ENCODE measurements at places on chromosomes 4 and X. TPM values are rescaled to one million over a fixed set of nuclear protein-coding genes. Genes with fewer than 3 reads are reported as not detected.

RPS6KA6 gene
- 2.7 TPM for total RNA-seq

CPZ gene
- total RNA-seq: 7.0 TPM

DUX4 gene
- not detected for total RNA-seq

YY2 gene
- 2.1 TPM for total RNA-seq

OTUD4 gene
- 64.5 TPM for total RNA-seq

FAAH2 gene
- total RNA-seq: 1.4 TPM

NXF2B gene
- not detected for total RNA-seq

NKAP gene
- total RNA-seq: 9.6 TPM

MAGEE2 gene
- 0.53 TPM for total RNA-seq

FAM184B gene
- total RNA-seq: not detected

TMEM35A gene
- total RNA-seq: 2.3 TPM

PLK4 gene
- 1.7 TPM for total RNA-seq

GPRASP1 gene
- total RNA-seq: 26.7 TPM

DMRTC1 gene
- total RNA-seq: not detected

MAGEB5 gene
- not detected for total RNA-seq

RHOXF1 gene
- total RNA-seq: 0.67 TPM

SFRP2 gene
- 126 TPM for total RNA-seq

KCNIP4 gene
- total RNA-seq: not detected

- no peak for DNase-seq
These were observed 39.0 kb upstream of the RASL11B start for GRCh38 chr4:52822972-52823701.

DNA sequence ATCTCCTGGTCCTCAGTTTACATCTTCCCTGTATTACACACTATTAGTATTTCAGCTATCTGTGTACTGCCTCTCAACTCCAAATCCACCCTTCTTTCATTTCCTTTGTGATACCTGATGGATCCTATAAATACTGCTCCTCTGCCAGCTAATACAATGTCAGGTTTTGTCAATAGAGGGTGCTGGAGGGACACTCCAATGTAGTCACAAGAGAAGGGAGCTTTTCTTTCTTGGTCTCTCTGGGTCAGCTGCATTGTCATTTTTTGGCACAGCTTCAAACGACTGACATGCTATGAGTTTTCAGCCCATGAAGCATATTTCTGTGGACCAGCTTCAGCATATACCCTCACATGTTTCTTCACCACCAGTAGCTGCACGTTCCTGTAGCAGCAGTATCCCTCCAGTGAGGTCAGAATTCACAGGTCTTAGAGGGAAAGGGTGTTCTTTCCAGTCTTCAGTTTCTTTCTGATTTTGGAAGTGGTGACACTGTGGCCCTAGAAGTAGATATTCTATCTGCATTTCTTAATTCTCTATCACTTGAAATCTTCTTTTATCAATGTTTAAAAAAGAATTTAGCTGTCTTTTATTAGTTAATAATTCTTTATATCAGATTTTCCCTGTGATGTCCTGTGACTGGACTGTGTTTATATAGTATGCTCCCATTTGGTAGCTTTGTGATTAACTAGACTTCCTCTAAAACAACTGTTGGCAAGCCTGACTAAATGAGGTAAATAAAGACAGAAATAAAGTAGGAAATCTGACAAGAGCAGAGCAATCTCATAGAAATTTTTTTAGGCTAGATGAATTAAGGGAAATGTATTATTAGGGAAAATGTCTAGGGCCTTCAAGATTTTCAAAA is 60.6 kb downstream of the GABRA2 start:
- no peak for DNase-seq

- DNase-seq: no peak
These were observed 13.8 kb downstream of the MOB1B start for GRCh38 chr4:70915874-70916559.

DNA sequence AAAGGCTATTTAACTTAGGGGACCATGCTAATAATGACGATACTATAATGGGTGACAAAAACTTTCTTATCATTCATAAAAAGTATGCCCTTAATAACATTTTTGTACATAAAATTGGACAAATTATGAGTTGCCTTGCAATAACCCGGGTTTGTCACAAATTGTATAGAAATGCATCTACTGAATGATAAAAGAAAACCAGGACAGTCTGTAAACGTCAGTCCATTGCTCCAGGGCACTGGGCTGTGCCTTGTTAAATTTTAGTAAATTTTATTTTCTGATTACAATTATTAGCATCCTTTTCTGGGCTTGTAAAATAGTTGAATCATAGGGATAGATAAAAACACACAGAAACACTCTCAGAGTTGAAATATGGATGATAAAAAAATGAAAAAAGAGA is 778.3 kb downstream of the RAPGEF2 start:
- no peak for DNase-seq

DNA sequence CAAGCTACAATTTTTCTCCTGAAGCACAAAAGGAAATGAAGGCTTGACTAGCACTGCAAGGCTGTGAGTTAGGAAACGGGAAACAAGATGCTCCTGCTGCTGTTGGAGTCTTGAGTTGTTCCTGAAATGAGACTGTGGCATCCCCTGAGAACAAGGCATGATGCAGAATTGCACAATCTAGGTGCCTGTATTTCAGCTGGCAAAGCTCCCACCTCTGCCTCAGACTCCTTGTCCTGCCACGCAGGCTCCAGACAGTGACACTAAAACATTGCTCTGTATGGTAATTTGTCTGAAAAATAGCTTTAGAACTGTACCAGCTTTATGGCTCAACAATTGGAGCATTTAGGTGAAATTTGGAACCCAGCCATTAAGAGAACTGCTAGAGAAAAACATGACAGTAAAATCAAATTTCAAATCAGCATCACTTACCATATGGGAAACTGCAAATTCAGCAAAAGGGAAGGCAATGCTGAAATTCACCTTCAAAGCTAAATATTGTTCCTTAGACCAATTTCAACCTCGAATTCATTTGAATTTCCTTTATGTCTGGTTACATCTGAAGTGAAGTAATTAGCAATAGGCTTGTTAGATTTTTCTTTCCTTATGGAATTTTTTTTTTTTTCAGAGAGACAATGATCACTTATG is 103.4 kb downstream of the MFAP3L start:
- DNase-seq: no peak

DNA sequence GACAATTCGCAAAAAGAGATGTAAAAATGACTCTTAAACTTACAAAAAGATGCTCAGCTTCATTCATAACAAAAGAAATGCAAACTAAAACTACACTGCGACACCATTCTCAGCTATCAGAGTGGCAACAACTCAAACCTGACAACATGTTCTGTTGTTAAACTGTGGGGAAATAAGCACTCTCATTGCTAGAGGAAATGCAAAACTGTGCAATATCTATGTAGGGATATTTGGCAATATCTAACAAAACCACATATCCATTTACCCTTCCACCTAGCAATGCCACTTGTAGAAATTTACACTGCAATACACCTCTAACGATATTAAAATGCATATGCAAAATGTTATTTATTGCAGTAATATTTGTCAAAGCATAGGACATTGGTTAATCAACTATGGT is 78.3 kb upstream of the EGFL6 start:
- no peak for DNase-seq

DNA sequence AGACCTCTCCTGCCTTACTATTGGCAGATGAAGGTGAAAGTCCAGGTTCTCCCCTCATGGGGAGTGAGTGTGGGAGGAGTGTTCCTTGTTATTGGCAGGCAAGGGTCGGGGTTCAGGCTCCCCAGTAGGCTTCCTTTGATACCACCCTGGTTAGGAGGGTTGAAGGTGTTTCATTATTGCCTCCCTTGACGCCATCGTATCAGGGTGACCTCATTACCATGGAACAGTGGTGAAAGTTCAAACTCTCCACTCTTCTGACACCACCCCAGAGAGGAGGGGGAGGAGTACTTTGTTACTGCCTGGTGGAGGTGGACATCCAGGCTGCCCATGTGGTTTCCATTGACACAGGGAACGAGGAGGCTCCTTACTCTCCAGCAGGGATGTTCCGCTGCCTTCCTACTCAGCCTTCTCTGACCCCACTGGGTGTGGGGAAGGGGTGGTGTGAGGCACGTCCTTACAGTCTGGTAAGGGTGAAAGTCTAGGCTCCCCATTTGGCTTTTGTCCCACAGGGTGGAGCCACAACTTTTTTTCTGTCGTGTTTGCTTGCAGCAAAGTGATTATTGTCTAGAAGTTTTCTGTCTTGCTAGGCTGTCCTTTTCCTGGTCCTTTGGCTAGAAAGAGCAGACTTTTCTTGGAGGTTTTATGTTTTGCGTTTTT is 37.2 kb upstream of the USP9X start:
- DNase-seq: no peak

DNA sequence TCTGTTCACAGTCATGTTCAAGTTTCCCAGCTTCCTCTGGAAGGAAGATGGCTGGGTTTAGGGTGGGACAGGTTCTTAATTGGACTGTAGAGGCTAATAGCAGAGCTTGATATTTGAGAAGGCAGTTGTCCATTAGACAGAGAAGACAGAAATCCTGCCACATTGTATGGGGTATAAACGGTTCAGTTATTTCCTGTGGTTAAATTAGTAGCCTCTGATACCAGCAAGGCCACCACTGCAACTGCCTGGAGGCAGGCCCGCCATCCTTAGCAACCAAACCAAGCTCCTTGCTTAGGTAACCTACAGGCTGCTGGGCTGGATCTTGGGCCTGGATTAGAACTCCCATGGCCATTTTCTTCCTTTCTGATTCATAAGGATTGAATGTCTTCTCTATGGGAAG is 1367.0 kb downstream of the PCDH7 start:
- DNase-seq: no peak

DNA sequence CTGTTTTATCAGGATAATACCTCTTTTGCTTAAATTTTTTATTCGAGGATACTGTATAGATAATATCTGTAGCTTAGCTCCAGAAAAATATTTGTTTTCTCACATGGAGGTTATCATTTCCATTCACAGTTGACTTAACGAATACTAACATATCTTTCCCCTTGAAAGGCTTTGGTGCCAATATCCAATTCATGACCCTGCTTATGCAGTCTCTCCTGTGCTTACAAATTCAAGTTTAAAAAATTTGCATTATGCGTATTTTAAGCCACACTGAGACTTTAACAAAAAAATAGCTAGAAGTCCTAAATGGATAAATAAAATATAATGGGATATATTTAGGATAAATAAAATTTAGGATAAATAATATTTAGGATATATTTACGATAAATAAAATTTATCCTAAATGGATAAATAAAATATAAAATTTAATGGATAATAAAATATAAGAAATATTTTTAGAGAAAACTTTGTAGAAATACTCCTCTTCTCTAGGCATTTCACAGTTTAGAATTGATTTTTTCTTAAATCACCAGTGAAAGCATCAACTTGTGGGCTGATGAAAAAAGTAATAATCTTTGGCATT is 22.5 kb downstream of the GUCY1B1 start:
- DNase-seq: no peak

- DNase-seq: no peak
These were observed 1.1 kb upstream of the ATP11C start for GRCh38 chrX:139933904-139934303.

DNA sequence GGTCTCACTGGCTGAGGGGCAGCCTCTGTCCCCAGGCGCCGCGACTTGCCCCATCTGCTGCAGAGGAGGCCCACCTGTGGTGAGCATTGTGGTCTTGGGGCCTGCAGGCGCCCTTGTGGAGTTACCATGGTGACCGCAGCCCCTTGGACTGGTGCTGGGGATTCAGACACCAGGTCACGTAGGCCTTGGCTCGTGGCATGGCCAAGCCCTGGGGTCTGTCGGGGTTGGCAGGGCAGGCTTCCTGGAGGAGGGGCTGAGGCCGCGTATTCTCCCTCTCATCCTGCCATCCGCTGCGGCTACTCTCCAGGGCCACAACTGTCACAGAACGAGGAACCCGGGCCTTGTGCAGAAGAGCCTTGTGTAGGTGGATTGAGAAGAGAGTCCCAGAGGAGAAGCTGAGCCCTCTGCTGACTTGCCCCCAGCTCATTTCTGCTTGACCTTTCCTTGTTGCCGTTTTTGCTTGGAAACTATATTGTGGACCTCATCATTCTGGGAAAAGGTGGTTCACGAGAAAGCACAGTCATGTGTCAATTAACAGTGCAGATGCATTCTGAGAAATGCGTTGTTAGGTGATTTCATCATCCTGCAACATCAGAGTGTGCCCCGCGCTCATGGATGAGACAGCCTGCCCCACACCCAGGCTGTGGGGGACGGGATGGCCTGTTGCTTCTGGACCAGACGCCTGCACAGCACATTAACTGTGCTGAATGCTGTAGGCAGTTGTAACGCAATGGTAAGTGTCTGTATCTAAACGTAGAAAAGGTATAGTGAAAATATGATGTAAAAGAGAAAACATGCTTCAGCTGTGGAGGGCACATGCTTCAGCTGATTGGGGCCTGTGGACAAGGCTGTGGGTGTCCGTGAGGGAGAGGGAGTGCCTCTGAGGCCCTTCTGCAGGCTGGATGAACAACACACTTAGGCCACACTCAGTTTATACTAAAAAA is 38.5 kb downstream of the TRMT44 start:
- DNase-seq: no peak

- DNase-seq: no peak
These were observed 105.5 kb upstream of the DDIT4L start for GRCh38 chr4:100295792-100296191.

DNA sequence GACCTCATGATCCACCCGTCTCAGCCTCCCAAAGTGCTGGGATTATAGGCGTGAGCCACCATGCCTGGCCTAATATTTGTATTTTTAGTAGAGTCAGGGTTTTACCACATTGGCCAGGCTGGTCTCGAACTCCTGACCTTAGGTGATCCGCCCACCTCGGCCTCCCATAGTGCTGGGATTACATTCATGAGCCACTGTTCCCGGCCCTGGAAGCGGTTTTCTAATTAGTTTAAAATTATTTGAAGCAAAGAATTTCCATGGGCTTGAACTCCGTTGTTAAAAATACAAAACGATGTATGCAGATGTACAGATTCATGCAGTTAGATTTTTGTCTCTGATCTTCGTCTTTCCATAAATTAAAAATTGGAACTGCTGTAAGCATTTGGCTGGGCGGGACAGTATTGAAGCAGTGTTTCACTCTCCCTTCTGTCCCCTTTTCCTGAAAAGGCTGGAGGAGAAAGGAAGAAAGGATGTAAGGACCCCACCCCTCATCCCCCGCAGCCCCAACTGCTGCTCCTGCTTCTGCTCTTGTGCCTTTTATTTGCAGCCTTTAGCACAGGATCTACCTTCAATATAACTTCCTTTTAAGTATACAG is 12.0 kb downstream of the TRAPPC11 start:
- no peak for DNase-seq

GRCh38 chrX:12978205-12979025 is 3.5 kb downstream of the TMSB4X start:
- DNase-seq: peak; percentile 70

- DNase-seq: no peak
These were observed 58.8 kb downstream of the RHOH start for GRCh38 chr4:40255393-40256281.

GRCh38 chr4:54187148-54187547 is 41.9 kb upstream of the PDGFRA start:
- peak; percentile 58 for DNase-seq
